Kidney (tissue), 22 donors: ENCODE measurements at places on chromosomes 16 and 17. TPM values are rescaled to one million over a fixed set of nuclear protein-coding genes. Genes with fewer than 3 reads are reported as not detected.

The EVPL gene
- total RNA-seq, result 23.5 TPM

- H3K36me3 ChIP-seq, result no peaks in the 10 kb centered on the region
- no peaks in the 10 kb centered on the region for H3K4me1 ChIP-seq
- DNase-seq, result no peak
Observed at GRCh38 chr16:87409153-87409552, 17.0 kb downstream of the MAP1LC3B start.

GRCh38 chr17:9890124-9890523 is 14.9 kb downstream of the RCVRN start:
- H3K27ac ChIP-seq, result no peak overlapping the region
- no peak overlapping the region for H3K4me3 ChIP-seq
- no peaks in the 10 kb centered on the region for H3K27me3 ChIP-seq
- H3K36me3 ChIP-seq, result no peaks in the 10 kb centered on the region

GRCh38 chr16:13866073-13866472 is 53.9 kb upstream of the ERCC4 start:
- no peak overlapping the region for H3K4me3 ChIP-seq
- no peaks in the 10 kb centered on the region for H3K27me3 ChIP-seq
- H3K4me1 ChIP-seq, result no peaks in the 10 kb centered on the region
- H3K27ac ChIP-seq, result no peak overlapping the region
- no peaks in the 10 kb centered on the region for H3K36me3 ChIP-seq
- DNase-seq, result peak; percentile 71

- no peaks in the 10 kb centered on the region for H3K36me3 ChIP-seq
- no peak overlapping the region for H3K27ac ChIP-seq
- H3K27me3 ChIP-seq, result peaks cover 6% of the 10 kb centered on the region
- no peaks in the 10 kb centered on the region for H3K4me1 ChIP-seq
- H3K4me3 ChIP-seq, result no peak overlapping the region
Observed at GRCh38 chr17:63542942-63543821, 7.1 kb upstream of the DCAF7 start.
